ENCODE measurements at places on chromosomes 13 and 19.

DNA sequence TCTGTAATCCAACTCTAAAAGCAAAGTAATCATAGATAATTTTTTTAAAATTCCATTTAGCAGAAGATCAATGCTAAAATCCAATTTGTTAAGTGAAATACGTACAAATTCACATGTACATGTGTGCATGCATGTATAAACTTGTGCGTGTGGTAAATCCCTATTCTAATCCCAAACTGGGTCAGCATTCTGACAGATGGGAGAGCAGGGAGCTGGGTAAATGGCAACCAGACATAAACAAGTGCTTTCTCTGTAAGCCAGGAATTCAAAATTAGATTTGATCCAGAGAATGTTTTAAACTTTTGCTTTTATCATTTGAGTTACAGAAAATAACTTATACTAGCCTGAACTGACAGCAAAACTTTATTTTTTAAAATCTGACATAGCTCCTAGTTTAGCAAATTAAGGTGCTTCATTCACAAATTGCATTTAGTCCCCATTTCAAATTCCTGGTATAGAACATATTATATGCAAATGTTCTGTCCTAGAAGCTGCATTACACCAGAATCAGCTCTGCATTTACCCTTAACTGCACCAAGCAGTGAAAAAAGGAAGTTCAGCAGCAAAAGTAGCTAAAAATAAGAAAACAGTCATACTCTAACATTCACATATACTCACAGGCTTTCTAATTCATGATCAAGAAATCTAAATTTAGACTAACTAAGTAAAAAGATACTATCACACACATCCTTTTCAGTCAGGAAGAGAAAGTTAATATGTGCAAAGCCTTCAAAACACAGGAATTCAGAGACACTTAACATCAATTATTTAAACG lies 32.6 kb downstream of the UBL3 start:
- no peak for DNase-seq

- DNase-seq = peak; percentile 64
These were observed 6.5 kb upstream of the SSBP4 start for GRCh38 chr19:18412610-18413239.

- DNase-seq = no peak
These were observed 203.9 kb upstream of the IRS2 start for GRCh38 chr13:109990296-109990695.

DNA sequence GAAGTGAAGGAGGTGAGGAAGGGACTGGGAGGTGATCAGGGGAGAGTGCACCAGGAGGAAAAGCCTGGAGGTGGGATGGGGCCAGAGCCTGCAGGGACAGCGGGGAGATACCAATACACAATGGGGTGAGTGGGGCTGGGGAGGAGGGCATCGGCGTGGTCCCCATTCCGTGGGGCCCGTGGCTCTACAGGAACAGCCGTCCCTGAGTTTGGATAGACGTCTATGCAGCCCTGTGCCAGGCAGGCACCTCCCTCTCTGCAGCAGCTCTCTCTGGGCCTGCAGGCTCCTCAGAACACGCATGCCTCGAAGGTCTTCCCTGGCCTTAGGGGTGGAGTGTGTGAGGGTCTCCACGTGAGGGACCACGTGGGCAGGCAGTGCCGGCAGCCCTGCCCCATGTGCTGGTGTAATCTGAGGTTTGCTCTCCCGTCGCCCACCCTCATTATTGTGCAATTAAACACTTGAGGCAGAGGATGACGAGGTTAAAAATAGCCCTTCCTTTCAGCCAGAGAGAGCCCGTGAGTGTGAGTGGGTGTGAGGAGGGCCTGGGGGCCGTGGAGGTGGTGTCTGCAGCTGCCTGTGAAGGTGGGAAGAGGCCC lies 16.5 kb downstream of the C2CD4C start:
- DNase-seq = no peak

DNA sequence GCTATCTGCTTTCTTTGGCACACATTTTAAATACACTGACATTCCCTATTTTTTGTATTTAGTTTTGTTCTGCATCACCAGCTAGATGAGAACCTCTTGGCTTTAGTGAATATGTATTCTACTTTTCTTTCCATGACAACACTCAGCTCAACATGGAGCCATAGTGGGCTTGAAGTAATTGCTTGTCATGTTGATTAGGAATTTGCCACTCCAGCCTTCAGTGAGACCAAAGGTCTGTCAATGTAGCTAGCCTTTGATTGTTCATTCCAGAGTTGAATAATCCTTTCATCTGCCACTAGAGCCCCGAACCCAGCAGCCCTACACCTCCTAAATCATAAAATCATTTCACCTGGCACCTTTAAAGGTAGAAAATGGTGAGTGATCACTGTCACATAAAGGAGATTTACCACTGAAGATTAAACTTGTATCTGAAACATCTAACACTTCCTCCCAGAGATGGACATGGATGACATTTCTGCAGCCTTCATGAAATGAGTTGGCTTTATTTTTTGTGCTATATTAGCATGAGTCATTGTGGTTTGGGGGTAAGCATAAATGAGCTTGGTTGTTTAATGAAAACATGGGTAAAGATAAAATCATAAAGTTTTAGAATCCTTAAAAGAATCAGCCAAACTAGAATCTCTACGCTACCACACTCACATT lies 29.2 kb upstream of the GARRE1 start:
- DNase-seq = no peak

DNA sequence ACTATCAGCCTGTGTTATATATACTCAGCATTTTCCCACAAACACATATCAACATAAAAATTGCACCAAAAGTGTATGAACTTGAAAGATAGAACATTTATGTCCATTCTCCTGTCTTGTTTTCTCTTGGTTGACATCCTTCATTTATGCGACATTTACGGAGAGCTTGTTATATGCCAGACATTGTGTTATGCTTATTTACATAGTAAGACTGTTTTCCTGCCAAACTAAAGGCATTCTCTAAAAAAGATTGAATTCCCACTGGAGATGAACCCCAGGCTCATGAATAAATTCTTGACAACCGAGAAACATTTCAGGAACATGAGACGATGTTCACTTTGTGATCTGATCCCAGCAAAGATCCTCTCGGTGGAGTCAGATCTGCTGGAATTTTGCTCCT lies 131.0 kb downstream of the RAP2A start:
- DNase-seq = no peak

DNA sequence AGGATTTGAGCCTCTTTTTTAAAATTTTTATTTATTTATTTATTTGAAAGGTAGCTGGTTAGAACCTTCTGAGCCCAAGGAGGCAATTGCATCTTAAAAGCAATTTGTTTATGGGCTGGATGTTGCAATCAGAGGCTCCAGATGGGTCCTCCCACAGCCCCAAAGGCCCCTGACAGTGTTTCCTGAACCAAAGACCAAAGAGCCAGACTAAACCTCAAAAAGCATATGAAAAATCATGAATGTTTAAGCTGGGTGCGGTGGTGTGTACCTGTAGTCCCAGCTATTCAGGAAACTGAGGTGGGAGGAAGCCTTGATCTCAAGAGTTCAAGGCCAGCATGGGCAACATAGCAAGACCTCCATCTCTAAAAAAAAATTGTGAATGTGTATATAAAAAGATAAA lies 67.8 kb upstream of the RGCC start:
- DNase-seq = no peak

GRCh38 chr19:46622118-46622446 lies 2.8 kb downstream of the PTGIR start:
- DNase-seq = peak; percentile 28

DNA sequence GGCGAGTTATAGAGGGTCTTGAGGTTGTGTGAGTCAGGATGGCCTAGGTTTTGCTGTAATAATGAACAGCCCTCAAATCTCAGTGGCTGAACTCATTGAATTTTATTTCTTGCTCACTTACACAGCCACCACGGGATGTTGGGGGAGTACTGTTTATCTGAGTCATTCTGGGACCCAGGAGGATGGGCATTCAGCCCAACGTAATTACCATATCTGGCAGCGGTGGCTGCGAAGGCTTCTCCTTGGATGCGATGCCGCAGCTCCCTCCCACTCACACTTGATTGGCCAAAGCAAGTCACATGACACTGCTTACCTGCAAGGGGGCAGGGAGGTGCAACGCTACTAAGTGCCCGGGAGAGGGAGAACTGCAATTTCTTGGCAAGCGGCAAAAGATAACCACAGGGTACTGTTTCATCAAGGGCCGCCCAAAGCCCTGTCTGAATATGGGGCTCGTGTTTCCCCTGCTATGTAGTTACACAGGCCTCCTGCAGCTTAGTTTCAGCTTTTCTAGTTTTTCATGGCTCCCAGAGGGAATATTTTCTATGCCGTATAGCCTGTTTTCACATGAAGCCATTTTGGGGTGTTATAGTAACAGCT lies 19.9 kb downstream of the ZSWIM9 start:
- DNase-seq = no peak

DNA sequence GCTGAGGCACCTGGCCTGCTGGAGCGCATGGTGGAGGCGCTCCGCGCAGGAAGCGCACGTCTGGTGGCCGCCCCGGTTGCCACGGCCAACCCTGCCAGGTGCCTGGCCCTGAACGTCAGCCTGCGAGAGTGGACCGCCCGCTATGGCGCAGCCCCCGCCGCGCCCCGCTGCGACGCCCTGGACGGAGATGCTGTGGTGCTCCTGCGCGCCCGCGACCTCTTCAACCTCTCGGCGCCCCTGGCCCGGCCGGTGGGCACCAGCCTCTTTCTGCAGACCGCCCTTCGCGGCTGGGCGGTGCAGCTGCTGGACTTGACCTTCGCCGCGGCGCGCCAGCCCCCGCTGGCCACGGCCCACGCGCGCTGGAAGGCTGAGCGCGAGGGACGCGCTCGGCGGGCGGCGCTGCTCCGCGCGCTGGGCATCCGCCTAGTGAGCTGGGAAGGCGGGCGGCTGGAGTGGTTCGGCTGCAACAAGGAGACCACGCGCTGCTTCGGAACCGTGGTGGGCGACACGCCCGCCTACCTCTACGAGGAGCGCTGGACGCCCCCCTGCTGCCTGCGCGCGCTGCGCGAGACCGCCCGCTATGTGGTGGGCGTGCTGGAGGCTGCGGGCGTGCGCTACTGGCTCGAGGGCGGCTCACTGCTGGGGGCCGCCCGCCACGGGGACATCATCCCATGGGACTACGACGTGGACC lies 9.7 kb upstream of the STRN4 start:
- no peak for DNase-seq

DNA sequence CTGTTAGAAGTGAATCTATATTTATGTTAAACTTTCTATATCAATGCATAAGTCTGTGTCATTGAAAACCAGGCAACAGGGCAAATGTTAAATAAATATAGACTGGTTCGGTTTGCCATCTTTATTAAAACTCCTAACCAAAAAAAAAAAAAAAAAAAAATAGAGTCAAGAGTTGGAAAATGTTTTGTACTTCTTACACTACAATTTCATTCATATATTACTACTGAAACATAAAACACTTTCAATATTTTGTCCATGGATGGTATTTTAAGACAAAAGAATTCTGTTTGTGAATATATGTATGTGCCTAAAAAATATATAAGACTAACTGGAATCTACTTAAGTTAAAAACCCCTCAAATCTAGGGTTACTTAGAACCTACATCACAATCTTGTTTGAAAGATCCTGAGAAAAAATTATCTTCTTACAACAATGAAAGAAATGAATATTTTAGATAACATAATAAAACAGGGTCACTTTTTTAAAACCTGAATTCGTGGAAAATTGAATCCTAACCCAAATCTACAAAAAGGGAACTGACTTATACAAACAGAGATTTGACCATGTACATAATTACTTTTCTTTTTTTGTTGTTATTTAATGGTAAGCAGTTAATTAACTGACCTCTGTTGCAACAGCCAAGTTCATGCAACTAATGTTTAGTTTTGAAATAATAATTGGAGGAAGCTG lies 5.1 kb downstream of the DACH1 start:
- no peak for DNase-seq

- no peak for DNase-seq
These were observed 207.0 kb downstream of the SHISA2 start for GRCh38 chr13:25844559-25845434.

Data from right cardiac atrium (tissue), 5 donors.